ENCODE measurements at places on chromosomes 5 and 9. TPM values are rescaled to one million over a fixed set of nuclear protein-coding genes. Genes with fewer than 3 reads are reported as not detected.

WDR31 gene
- 2.4 TPM for total RNA-seq

SLC1A1 gene
- total RNA-seq: 8.5 TPM

SCGB3A2 gene
- total RNA-seq: not detected

PNPLA7 gene
- total RNA-seq: 1.8 TPM

IFNB1 gene
- not detected for total RNA-seq

NADK2 gene
- 37.1 TPM for total RNA-seq

TMEM252 gene
- not detected for total RNA-seq

SH2D3C gene
- total RNA-seq: not detected

PJA2 gene
- 55.2 TPM for total RNA-seq

TSSK1B gene
- not detected for total RNA-seq

LPAR1 gene
- total RNA-seq: 29.0 TPM

ADGRV1 gene
- 4.0 TPM for total RNA-seq

HINT1 gene
- 368 TPM for total RNA-seq

FBP1 gene
- total RNA-seq: not detected

ANKRD34B gene
- not detected for total RNA-seq

JAKMIP2 gene
- 85.5 TPM for total RNA-seq

RASGRF2 gene
- total RNA-seq: 8.4 TPM

ADAMTS2 gene
- total RNA-seq: 0.11 TPM

TRAPPC13 gene
- total RNA-seq: 29.6 TPM

CDH6 gene
- 4.1 TPM for total RNA-seq

PCA3 gene
- total RNA-seq: not detected

NMUR2 gene
- not detected for total RNA-seq

FYB1 gene
- not detected for total RNA-seq

WDR38 gene
- not detected for total RNA-seq

LAMC3 gene
- total RNA-seq: 0.37 TPM

GLDC gene
- 0.32 TPM for total RNA-seq

AGXT2 gene
- total RNA-seq: not detected

TMC1 gene
- 0.75 TPM for total RNA-seq

TAF11L5 gene
- 1.4 TPM for total RNA-seq

SMIM33 gene
- not detected for total RNA-seq

FAM81B gene
- not detected for total RNA-seq

FTMT gene
- not detected for total RNA-seq

MYO10 gene
- total RNA-seq: 194 TPM

TAL2 gene
- total RNA-seq: not detected

GFRA3 gene
- total RNA-seq: 0.83 TPM

B4GALT1 gene
- total RNA-seq: 31.0 TPM

ATP10B gene
- total RNA-seq: not detected

LIX1 gene
- total RNA-seq: not detected

GRIA1 gene
- total RNA-seq: 1.5 TPM

TUSC1 gene
- not detected for total RNA-seq

TAF11L6 gene
- total RNA-seq: not detected
